ENCODE measurements at places on chromosomes 3 and 15.
A peak's percentile ranks its signal among the peaks of the same experiment; 100 is the strongest.

GRCh38 chr3:168425936-168426595, 330.3 kb upstream of the GOLIM4 start:
- no peak for DNase-seq

DNA sequence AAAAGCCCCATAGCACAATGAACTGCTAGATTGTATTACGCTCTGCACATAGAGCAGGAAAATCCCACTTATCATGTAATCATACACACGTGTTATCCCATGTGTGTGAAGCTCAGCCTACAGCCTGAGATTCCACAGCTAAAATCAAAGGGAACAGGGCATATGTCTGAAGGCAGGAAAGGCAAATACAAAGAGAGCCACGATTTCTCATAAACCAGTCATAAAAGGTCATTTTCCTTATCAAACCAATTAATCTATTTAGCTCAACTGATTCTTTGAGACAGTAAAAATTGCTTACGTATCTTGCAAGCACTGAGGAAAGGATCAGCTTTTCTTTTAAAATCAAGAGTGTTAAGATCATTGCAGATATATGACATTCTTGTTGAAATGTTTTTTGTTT, 199.5 kb upstream of the TBL1XR1 start:
- DNase-seq = peak; percentile 10

DNA sequence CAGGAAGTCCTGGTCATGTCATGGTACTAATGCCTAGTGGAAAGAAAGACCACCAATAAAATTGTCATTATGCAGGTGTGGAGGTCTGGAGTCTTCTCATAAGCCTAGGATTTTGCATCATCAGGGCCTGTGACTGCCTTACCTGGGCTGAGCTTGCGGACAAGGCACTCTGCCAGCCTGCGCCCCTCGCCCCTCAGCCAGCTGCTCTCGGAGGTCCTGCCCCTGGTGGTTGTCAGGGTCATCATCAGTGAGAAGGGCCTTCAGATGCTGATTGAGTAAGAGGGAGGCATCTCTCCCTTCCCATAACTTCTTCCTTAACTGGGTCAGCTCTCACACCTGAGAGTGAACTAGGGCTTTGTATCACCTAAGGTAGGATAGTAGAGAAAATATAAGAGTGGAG, 132.8 kb downstream of the DCLK3 start:
- no peak for DNase-seq

DNA sequence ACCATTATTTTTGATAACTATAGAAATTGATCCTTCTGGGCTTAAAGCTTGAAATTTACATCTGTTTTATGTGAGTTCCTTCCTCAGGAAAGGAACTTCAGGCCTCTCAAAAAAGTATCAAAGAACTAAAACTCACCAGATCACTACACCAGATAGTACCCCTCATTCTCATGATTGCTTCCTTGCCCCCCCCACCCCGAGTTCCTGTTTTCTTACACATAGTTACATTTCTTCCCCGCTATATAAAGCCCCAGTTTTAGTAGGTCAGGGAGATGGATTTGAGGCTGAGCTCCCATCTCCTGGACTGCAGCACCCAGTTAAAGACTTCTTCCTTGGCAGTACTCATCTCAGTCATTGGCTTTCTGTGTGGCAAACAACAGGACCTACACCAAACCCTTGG, 80.3 kb upstream of the HRH1 start:
- DNase-seq = no peak

- DNase-seq = no peak
These were observed 194.5 kb upstream of the LRTM1 start for GRCh38 chr3:55122312-55122711.

- no peak for DNase-seq
These were observed 131.5 kb upstream of the PLXNA1 start for GRCh38 chr3:126851382-126851781.

DNA sequence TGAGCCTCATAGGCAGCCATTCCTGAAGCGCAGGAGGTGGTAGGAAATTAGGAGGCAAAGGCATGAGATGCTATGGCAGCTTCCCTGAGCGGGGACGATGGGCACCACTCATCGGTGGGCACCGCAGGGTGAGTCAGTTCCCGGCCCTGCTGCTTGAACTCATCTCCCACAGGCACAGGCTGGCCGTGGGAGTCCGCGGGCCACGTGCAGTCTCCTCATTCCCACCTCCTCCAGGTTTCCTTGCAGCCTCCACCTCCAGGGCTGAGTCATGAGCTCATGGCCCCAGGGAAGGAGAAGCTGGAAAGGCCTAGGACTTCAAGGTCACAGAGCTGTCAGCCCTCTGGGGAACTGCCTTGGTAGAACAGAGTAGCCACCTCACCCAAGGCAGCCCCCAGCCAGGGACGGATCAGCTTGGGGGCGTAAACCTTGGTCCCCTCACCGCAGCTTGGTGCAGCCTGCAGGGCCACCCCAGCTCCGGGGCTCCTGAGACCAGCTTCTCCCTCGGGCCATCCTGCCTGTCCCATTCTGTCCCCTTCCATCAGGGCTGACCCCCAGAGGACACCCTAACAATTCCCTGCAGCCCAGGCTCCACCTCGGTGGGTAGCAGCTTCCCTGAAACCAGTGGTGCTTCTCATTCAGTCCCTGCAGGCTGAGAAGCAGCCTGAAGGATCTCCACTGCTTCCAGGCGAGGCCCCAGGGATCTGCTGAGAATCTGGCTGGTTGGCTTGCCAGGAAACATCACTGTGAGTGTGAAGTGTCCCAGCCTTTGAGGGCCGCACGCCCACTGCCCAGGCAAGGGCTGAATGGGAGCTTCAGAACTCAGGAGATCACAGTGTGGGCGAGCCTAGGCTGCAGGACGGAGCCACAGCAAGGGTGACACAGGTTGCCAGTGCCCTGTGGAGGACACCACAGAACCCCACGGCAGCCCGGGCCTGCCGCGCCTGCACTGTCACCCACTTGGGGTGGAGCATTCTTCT, 150.7 kb upstream of the MEF2A start:
- DNase-seq = no peak

DNA sequence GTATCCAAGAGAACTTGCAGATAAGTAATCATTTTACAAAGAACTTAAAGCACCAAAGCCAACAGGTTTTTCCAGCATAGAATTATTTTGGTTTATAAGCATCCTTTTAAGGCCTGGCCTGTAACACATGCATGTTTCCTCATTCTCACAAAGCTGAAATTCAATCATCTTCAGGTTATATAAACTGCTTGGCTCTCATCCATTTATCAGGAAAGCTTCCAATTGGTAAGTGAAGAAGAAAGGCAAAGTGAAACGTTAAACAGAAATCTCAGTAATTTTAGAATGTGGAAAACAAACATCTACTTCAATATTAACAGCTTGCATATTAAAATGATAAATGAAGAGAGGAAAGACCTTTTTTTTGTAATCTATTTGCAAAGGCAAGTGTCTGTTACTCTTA, 1.6 kb downstream of the SERP1 start:
- peak; percentile 20 for DNase-seq

DNA sequence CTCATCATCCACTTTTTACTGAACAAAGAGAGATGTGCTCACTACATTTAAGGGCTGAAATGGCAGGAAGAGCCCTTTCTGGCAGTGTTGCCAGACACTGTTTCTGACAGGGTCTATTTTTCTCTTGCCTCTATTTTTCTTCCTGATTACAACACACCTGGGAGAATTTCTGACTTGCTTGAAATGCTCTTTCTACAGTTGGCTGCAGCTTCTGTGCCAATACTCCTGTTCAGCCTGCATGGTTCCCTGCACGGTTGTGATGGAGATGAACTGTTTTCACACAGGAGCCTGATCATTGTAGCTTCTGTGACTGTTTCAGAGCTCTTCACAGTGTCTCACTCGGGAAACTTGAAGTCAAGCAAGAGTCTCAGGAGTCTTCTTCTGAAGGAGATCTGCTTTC, 83.0 kb upstream of the DLG1 start:
- DNase-seq = no peak

DNA sequence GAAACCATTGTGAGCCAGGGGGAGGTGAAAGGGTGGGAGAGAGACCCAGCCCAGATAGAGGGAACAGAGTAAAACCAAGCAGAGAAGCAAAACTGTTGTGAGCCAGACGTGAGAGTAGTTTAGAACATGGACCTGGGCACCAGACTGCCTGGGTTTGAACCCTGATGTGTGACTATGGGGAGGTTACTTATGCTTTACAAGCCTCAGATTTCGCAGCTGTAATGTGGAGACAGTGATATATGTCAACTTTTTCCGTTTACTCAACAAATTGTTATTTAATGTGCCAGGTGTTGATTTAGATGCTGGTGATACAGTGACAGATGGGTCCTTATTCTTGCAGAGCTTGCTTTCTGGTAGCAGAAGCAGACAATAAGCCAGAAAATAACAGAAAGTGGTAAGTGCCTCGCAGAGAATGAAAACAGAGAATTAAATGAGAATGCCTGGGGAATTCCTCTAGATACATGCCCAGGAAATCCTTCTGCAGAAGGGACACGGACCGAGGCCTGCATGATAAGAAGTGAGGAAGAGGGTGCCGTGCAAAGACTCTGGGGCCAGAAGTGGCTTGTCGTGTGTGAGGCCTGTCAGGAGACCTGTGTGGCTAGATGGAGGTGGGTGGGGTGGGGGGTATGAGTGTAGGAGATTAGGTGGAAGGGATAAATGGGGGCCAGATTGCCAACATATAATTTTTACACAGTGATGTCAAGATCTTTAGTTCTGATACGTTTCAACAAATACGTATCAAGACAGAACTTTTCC, 15.0 kb downstream of the KAT2B start:
- DNase-seq = no peak

- DNase-seq = no peak
These were observed 290.7 kb downstream of the VPS13C start for GRCh38 chr15:61769557-61769956.

DNA sequence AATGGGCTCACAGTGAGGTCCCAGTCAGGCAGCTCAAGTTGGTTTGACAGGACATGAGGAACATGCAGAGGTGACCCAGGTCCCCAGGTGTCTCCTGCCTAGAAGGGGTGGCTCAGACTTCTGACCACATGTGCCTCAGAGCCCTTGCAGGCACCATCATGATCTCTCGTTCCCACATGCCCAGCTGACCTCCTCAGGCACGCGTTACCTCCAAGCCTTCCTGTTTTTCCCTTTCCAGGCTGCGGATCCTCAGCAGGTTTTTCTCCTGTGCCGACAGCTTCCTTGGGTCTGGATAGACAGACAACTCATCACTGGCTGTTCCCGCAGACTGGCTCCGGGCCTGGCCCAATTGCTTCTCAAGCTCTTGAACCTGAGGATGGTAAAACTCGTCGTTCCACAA, 30.4 kb downstream of the CCDC13 start:
- no peak for DNase-seq

GRCh38 chr3:58023531-58023930, 15.3 kb downstream of the FLNB start:
- no peak for DNase-seq

GRCh38 chr3:20054549-20054987, 14.3 kb downstream of the KAT2B start:
- DNase-seq = peak; percentile 30

DNA sequence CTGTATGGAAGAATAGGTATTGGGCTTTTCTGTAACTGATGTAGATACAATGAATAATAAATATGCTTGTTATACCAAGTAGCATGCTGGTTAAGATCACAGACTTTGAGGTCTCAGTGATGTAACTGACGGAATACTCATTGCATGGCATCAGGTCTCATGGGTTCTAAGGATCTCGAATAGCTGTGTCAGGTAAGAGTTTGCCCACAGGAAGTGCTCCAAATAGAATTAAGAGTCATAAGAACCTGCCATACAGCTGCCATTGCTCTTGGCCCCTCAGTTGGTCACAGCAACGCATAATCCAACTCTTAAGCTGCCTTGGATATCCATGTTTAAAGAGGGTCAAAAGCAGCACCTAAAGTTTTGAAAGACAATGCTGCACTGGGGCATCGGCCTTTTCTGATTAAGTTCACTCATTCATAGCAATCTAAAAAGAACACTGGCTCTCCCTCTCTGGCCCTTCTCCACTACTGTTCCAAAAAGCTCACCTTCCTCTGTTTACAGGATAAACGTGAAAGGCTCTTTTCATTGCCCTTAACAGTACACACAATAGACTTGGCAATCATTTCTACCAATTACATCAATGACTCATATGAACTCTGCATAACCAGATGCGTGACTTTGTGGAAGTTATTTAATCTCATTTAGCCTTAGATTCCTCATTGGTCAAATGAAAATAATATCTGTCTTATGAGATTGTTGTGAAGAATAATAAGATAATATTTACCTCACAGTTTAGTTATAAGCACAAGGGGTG, 74.6 kb downstream of the ZBTB20 start:
- DNase-seq = peak; percentile 71

- DNase-seq = no peak
These were observed 154.8 kb downstream of the ADAMTS17 start for GRCh38 chr15:100186960-100187359.

- DNase-seq = no peak
These were observed 58.1 kb downstream of the TGFBR2 start for GRCh38 chr3:30664459-30664858.

GRCh38 chr3:86251781-86252180, 739.2 kb downstream of the VGLL3 start:
- DNase-seq = no peak

Measured in small intestine (tissue), 16 donors.